ENCODE measurements at places on chromosomes 7 and 10. TPM values are rescaled to one million over a fixed set of nuclear protein-coding genes. Genes with fewer than 3 reads are reported as not detected.

Gene HOXA10
- 0.17 TPM for total RNA-seq

Gene ZNF804B
- not detected for total RNA-seq

Gene CYP2C19
- not detected for total RNA-seq

Gene POM121L12
- total RNA-seq = not detected

Gene BMPER
- 12.2 TPM for total RNA-seq

Gene LOXL4
- 52.6 TPM for total RNA-seq

Gene PODXL
- 0.26 TPM for total RNA-seq

Gene OR2A42
- not detected for total RNA-seq

Gene XPNPEP1
- 93.5 TPM for total RNA-seq

GRCh38 chr10:115604627-115605026 lies 511.5 kb downstream of the ATRNL1 start:
- DNase-seq = no peak
- H3K4me3 ChIP-seq = no peak overlapping the region
- H3K4me1 ChIP-seq = no peaks in the 10 kb centered on the region
- H3K27me3 ChIP-seq = no peaks in the 10 kb centered on the region
- H3K27ac ChIP-seq = no peak overlapping the region

DNA sequence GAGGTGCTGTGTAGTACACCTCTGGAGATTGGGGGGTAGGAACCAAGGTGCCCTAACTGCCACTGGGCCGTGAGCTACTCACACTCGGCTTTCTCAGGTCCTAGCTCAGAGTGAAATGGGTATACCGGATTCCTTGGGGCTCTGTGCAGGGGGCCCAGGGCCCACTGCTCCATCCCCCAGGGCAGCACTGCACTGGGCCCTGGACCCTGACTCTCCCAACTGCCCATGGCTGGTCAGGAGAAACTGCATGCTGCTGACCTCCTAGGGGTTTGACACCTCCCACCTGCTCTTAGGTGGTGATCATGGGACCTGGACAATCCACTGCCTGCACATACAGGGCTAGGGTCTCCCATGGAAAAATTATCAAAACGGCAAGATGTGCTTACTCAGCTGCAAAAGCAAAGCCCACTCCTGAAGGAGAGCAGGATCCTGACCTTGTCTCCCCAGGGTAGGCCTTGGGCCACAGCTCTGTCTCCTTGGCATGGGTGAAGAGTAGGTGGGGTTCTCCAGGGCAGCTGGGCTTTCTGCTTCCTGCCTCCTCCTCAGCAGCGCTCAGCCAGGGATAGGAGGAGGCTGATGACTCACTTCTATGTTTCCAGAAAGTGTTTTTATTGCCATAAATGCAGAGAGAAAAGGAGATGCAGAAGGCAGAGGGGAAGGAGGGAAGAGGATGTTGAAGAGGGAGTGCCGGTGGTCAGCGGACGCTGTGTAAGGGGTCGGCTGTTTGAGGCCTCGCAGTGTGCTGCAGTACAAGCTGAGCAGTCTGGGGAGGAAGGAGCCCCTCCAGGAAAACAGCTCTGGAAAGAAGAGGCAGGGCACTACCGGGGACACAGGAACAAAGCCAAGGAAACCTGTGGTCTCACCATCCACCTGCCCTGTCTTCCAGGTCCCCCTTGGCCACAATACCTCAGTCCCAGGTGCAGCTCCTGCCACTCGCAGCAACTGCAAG lies 107.8 kb downstream of the ARHGAP22 start:
- H3K27ac ChIP-seq = peak overlapping the region; percentile 41
- no peak overlapping the region for H3K4me3 ChIP-seq
- peak; percentile 74 for DNase-seq
- peaks cover 16% of the 10 kb centered on the region for H3K4me1 ChIP-seq

DNA sequence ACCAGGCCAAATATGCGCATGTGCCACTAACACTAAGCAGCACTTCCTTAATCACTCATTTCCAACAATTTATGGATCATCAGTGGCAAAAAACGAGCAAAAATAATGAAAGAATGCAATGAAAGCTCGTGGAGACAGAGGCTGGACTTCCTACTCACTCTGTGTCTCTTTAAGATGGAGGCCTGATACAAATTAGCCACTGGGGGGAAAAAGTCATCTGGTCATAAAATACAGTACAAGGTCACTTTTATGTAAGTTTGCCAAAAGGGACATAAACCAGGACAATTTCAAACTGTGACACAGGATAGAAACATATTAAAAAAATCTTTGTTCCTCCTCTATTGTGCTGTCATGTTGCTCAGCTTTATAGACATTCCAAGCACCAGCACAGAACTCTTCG lies 101.7 kb downstream of the LMBR1 start:
- no peaks in the 10 kb centered on the region for H3K27me3 ChIP-seq
- H3K36me3 ChIP-seq = no peaks in the 10 kb centered on the region
- H3K27ac ChIP-seq = no peak overlapping the region
- no peaks in the 10 kb centered on the region for H3K4me1 ChIP-seq

DNA sequence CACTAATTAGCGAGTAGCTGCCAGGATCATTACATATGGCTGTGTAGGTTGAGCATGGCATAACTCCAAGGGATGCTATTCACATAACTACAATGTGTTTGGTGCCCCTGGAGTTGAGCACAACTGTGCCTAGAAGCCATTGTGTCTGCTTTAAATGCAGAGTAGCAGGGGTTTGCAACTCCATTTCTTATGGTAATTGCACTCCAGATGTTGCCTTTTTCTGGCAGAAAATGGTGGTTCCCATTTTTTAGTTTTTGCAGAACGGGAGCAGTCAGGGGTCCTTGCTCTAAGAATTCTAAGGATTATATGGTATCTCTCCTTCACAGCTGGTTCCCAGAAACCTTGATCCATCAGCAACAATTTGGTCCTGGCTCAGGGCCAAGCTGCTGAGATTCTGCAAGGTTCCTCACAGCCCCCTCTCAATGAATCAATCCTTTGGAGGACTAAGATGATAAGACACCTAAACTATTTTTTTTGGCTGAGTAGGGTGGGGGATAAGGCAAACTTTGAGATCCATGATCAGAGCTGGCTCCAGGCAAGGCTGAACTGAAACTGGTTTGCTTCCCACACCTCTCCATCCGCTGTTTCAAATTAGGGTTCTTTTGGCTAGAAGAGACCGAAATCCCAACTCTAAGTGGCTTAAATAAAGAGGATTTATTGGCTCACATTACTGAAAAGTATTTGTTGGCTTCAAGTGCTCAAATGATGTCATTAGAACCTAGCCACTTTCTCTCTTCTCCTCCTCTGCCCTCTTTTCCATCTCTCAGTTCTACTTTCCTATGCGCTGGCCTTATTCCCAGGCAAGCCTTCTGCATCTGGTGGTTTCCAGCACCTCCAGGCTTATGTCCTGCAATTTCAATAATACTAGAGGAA lies 97.5 kb upstream of the CCDC6 start:
- no peak for DNase-seq
- no peak overlapping the region for H3K27ac ChIP-seq
- H3K36me3 ChIP-seq = no peaks in the 10 kb centered on the region
- H3K4me3 ChIP-seq = no peak overlapping the region
- H3K4me1 ChIP-seq = no peaks in the 10 kb centered on the region

GRCh38 chr10:131099028-131099726 lies 212.3 kb downstream of the TCERG1L start:
- no peak for DNase-seq
- H3K27ac ChIP-seq = no peak overlapping the region
- H3K27me3 ChIP-seq = no peaks in the 10 kb centered on the region
- no peaks in the 10 kb centered on the region for H3K36me3 ChIP-seq
- H3K4me1 ChIP-seq = no peaks in the 10 kb centered on the region

GRCh38 chr10:3805201-3805790 lies 20.3 kb upstream of the KLF6 start:
- DNase-seq = peak; percentile 75
- peaks cover 28% of the 10 kb centered on the region for H3K4me1 ChIP-seq
- no peak overlapping the region for H3K4me3 ChIP-seq
- peak overlapping the region; percentile 95 for H3K27ac ChIP-seq
- H3K36me3 ChIP-seq = no peaks in the 10 kb centered on the region
- no peaks in the 10 kb centered on the region for H3K27me3 ChIP-seq

DNA sequence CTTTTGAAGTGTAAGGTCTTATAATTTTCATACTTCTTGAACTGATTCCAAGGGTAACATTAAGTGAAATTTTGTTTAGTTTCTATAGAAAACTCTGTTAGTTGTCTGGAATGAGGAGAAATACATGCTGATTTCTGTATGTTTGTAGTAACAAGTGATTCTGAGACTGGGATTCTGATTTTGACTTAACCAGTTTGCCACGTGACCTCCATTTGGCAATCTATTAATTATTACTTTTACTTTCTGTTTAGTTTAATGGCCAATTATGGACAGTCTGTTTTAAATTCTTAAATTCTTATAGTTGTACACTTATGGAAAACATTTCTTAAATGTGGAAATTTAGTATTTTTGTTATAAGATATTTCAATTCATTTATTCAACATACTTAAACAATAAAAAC lies 163.1 kb downstream of the ADK start:
- H3K27me3 ChIP-seq = no peaks in the 10 kb centered on the region
- peak; percentile 60 for DNase-seq
- H3K36me3 ChIP-seq = no peaks in the 10 kb centered on the region
- no peaks in the 10 kb centered on the region for H3K4me1 ChIP-seq

- no peak overlapping the region for H3K27ac ChIP-seq
- no peak overlapping the region for H3K4me3 ChIP-seq
These were observed 36.8 kb downstream of the CHST3 start for GRCh38 chr10:72001033-72001395.

DNA sequence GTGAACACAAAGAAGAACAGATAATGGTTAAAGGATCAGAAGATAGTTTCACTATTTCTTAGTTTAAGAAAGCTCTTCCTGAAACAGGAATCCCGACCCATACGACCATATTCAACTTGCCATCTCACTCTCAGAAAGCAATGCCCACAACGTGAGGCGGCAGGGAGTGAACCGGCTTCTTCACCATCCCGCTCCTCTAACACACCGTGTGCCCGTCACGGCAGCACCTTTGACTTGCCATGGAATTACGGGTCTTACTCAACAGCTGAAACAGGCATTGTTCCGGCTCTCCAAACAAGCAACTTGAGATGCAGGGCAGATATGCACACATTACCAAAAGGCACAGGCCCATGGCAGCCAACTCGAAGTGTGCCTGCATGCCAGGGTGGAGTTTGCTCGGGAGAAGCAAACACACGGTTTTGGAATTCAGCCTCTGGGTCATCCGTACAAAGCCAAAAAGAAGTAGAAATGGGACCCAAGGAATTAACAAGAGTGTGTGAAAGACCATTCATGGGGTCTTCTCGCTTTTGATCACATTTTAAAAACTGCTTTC lies 293.6 kb downstream of the DNAJB6 start:
- no peaks in the 10 kb centered on the region for H3K27me3 ChIP-seq
- DNase-seq = no peak
- H3K36me3 ChIP-seq = no peaks in the 10 kb centered on the region
- H3K4me1 ChIP-seq = no peaks in the 10 kb centered on the region
